Activated T-cell treated with anti-CD3 and anti-CD28 coated beads, Interleukin-2, amount 50 U/mL, for 1 hour (primary cell): ENCODE measurements at places on chromosomes 12 and 14.
A peak's percentile ranks its signal among the peaks of the same experiment; 100 is the strongest.

- no peak for DNase-seq
Observed at GRCh38 chr12:46560874-46561273, 188.3 kb upstream of the SLC38A2 start.

DNA sequence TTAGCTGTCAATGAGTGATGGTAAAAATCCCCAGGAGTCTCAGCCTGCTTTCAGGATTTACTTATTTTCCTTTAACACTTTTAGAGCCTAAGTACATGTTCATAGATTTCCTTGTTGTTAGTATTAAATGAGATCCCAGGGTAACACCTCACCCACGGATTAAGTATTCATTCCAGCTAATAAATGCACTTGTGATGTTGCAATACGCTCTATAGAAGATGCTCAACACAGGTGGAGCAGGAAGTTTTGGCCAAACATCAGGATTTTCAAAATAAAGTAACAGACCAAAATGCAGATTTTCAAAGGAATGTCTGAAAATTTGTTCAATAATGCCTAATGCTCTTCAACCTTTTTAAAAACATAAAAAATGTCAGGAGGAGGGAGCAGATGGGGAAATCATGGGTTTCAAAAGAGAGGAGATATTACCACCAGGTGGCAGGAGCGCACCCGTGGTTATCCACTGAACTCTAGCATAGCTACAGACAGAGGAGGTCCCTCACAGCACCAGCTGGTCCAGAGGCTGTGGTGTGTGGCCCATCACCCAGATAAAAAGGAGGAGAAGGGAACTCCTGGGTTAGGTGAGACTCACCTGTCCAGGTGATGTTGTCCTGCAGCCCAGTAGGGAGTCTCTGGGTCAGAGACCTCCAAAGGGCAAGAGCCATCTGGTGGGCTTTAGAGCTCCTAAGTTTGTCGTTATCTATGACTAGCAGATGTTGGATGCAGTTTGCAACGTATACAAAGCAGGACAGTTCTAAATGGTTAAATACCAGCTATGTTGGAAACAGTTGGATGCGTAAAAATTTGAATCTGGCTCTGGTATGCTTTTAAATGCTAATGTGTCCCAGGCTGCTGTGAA lies 1158.4 kb upstream of the TMEM132C start:
- peak; percentile 33 for DNase-seq

DNA sequence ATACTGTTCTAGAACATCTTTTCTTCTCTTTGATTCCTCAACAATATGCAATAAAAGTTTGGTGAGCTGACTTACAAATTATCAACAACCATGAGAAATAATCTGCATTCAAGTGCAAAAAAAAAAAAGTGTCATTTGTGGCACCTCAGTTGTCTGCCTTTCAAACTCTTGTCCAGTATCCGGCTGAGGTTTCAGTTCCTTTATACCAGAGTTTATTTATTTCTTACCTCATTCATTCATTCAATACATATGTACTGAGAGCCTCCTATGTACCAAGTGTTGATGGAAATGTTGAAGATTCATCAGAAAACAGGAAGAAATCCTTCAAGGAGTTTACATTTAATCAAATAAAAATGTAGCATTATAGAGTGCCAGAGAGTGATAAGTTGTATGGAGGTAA lies 484.1 kb downstream of the RMST start:
- no peak for DNase-seq

DNA sequence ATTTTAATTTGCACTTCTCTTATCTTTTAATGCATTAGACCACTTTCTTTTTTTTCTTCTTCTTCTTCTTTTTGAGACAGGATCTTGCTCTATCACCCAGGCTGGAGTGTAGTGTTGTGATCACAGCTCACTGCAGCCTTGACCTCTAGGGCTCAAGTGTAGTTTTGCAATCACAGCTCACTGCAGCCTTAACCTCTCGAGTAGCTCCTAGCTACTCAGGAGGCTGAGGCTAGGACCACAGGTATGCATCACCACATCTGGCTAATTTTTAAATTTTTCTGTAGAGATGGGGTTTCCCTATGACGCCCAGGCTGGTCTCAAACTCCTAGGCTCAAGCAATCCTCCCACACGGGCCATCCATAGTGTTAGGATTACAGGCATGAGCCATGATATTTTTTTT lies 12.7 kb downstream of the TMED8 start:
- no peak for DNase-seq

DNA sequence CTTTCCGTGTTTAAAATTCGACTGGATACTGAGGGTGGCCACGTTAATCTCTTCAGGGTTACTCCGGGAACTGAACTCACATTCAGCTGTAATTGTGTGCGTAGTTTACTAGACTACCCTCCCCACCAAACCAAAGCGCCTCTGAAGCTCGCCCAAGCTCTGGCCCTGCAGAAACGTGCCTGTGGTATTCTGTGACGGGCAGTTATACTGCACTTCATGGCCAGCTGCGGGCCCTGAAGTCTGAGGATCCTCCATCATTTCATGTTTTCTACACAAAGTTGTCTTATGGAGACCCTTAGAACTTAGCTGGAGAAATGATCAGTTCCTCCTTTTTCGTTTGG lies 688 bp downstream of the ZNF26 start:
- DNase-seq, result no peak

- no peak for DNase-seq
Observed at GRCh38 chr14:90349739-90350138, 18.0 kb upstream of the NRDE2 start.

DNA sequence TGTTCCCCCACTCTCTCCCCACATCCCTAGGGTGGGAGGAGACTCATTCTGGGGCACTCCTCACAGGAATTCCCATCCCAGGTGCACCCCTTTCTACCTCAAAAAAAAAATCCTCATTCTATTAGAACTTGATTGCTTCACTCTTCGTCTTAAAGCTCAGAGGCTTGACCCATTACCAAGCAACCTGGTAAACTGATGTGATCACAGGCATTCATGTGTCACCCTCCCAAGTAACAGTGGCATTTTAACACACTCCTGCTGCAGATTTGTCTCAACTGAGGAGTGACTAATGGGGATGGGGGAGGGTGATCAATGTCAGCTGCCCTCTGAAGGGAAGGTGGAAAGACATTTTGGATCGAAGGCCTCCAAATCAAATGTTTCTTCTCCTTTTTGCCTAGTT lies 78.1 kb upstream of the PTHLH start:
- no peak for DNase-seq

DNA sequence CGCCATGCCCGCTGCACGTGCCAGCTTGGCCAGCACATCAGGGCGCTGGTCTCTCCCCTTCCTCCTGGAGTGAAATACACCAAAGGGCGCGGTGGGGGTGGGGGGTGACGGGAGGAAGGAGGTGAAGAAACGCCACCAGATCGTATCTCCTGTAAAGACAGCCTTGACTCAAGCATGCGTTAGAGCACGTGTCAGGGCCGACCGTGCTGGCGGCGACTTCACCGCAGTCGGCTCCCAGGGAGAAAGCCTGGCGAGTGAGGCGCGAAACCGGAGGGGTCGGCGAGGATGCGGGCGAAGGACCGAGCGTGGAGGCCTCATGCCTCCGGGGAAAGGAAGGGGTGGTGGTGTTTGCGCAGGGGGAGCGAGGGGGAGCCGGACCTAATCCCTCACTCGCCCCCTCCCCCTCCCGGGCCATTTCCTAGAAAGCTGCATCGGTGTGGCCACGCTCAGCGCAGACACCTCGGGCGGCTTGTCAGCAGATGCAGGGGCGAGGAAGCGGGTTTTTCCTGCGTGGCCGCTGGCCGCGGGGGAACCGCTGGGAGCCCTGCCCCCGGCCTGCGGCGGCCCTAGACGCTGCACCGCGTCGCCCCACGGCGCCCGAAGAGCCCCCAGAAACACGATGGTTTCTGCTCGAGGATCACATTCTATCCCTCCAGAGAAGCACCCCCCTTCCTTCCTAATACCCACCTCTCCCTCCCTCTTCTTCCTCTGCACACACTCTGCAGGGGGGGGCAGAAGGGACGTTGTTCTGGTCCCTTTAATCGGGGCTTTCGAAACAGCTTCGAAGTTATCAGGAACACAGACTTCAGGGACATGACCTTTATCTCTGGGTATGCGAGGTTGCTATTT lies 914 bp upstream of the CCND2 start:
- peak; percentile 72 for DNase-seq

GRCh38 chr12:115956659-115957058 lies 320.8 kb downstream of the MED13L start:
- DNase-seq, result no peak

GRCh38 chr12:132614861-132615578 lies 3.6 kb upstream of the P2RX2 start:
- DNase-seq, result peak; percentile 79

- DNase-seq, result no peak
Observed at GRCh38 chr12:117966511-117966910, 2.3 kb downstream of the KSR2 start.

DNA sequence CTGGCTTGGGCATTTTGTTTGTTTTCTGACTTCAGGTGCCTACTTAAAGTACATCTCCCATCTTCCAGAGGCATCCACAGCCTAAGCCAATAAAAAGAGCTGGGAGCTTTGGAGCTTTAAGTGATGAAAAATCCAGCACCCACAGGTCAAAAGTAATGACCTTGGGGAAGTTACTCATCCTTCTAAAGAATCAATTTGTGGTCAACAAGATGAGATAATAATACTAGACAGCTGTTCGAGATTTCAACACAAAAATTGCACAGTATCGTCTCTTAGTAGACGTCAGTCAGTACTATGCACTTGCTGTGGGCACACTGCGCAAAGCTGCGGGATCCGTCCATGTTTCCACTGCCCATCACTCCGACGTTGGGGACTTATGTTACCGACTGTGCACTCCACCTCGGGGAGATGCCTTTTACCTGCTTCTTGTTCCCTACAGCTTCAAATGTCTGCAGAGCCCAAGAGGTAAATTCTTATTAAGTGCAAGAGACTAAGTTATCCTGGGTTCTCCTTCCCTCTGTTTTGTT lies 1.3 kb downstream of the ST8SIA1 start:
- peak; percentile 21 for DNase-seq

GRCh38 chr14:93267149-93267711 lies 60.2 kb downstream of the UBR7 start:
- DNase-seq, result no peak

GRCh38 chr12:176321-177181 lies 37.4 kb downstream of the SLC6A12 start:
- DNase-seq, result no peak

DNA sequence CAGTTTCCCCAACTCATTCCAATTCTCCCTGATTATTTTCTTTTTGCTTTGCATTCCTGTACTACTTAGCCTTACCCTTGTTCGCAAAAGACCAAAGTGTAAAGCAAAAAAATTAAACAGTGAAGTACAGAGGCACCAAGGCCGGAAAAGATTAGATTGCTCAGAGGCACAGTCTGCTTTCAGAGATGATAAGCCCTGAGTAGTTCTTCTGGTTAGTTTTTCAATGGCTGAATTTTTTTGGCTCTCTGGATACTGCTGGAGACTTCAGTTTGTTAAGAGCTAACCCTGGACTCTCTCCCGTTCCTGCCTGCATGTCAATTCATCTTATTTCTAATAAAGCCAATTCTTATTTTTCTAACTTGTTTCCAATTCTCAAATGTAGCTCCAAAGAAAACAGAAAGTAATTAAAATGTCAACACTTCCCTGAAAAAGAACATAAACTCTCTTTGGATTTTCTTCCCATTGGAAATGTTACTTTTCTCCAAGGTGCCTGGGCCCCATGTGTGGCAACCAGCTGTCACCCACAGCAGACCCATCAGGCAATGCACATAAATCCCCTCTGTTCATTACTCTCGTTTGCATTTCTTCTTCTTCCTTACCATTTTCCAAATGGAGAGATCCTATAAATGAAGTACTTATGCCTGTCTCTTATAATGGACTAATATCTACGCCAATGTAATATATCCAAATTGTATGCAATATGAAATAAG lies 142.8 kb downstream of the BTG1 start:
- DNase-seq, result no peak

- DNase-seq, result peak; percentile 50
Observed at GRCh38 chr14:61252369-61253063, 28.6 kb downstream of the TMEM30B start.

DNA sequence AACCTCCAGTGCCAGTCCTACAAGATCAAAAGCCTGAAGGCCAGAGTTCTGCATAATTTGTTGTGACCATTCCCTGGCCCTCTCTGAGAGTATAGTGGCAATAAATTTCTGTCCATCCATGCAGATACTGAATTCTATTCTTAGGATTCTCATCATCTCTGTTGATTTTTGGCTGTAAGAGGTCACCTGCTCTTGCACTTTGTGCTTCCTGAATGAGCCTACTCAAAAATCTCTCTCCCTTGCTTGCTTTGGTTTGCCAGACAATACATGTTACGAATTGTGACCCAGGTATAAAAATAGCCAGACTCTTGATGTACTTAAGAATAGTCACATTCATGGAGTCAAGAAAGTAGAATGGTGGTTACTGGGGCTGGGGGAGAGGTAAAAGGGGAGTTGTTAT lies 16.7 kb downstream of the ZNF664 start:
- DNase-seq, result no peak

- no peak for DNase-seq
Observed at GRCh38 chr12:5739917-5740316, 205.1 kb downstream of the ANO2 start.

GRCh38 chr12:116955382-116956021 lies 44.8 kb downstream of the FBXW8 start:
- no peak for DNase-seq

GRCh38 chr14:55545779-55546178 lies 34.2 kb upstream of the KTN1 start:
- DNase-seq, result no peak

DNA sequence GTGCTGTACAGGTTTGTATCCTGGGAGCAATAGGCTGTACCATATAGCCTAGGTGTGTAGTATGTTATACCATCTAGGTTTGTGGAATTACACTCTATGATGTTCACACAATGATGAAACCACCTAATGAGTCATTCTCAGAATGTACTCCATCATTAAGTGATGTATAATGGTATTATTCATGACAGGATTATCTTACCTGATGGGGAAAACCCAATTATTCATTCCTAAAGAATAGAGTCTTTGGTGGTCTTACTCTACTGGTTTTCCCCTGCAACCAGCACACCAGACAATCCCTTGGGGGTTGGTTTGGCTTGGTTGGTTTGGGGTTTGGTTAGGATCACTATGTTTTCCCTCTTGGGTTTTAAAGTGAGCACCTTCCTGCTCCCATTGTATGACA lies 12.6 kb upstream of the OR10P1 start:
- DNase-seq, result no peak

DNA sequence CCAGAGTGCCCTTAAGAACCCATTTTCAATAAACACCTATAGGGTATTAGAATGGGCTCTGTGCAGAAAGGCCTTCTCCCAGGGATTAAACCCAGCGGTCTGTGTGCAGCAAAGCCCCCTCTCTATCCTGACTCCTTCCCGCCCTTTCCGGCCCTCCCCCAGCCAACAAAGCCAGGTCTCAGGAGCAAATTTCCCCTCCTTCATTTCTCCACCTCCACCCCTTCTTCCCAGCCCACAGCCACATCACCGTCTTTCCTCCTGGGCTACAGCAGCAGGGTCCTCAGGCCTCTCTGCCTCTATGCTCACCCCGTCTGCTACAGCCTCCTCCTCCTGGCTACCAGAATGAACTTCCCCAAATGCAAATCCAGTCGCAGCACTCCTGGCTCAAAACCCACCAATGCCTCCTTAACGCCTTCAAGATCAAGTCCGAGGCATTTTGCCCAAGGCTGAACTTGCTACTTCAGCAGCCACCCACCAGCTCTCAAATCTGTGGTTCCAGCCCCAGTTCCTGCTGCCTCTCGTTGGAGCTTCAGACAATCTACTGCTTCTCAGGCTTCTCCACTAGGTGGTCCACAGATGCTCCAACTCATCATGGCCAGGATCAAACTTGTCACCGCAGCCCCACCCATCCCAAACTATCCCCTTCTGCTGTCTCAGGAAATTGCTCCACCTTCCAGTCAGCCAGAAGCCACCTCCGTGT lies 134.8 kb downstream of the BCL11B start:
- no peak for DNase-seq

GRCh38 chr12:65123435-65124063 lies 2.4 kb upstream of the WIF1 start:
- DNase-seq, result no peak

GRCh38 chr12:16581416-16581815 lies 24.5 kb downstream of the LMO3 start:
- no peak for DNase-seq
